Naive thymus-derived CD8-positive, alpha-beta T cell (primary cell): ENCODE measurements at places on chromosomes 5 and 9.

- H3K27ac ChIP-seq: no peak overlapping the region
- H3K36me3 ChIP-seq: no peaks in the 10 kb centered on the region
- H3K4me3 ChIP-seq: no peak overlapping the region
- no peak for DNase-seq
- no peaks in the 10 kb centered on the region for H3K4me1 ChIP-seq
These were observed 356.4 kb downstream of the EFNA5 start for GRCh38 chr5:107314330-107314729.

DNA sequence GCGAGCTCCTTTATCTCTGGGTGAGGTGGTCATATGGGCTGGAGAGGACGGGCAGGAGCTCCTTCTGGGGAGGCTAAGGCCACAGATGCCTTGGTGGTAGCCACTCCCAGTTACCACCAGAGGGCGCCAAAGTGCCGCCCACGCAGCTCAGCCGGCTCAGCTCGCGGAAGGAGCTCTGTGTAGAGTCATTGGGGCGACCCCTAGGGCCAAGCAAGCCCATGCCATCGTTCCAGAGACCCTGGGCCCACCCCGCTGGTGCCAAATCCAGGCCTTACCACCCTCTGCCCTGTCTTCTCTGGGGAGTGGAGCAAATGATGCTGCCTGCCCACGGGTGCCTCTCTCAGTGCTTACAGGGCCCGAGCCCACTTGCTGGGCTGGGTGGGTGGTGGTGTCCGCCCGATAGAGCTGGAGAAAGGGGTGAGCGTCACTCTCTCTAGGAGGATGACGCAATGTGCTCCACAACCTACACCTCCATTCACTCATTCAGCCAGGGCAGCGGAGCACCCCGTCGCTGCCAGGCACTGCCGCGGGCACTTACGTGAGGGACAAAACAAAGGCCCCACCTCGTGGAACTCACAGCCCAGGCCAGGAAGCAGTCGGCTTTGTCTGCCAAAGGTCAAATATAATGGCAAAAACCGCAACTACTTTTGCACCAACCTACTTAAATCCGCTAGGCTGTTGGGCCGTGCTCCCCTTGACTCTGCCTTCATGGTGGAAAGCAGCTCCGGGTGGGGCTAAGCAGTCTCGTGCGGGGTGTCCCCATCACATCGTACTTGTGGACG lies 13.8 kb downstream of the TSPAN17 start:
- peaks cover 35% of the 10 kb centered on the region for H3K4me1 ChIP-seq
- H3K36me3 ChIP-seq: peaks cover 3% of the 10 kb centered on the region
- peaks cover 24% of the 10 kb centered on the region for H3K27me3 ChIP-seq
- H3K27ac ChIP-seq: no peak overlapping the region

DNA sequence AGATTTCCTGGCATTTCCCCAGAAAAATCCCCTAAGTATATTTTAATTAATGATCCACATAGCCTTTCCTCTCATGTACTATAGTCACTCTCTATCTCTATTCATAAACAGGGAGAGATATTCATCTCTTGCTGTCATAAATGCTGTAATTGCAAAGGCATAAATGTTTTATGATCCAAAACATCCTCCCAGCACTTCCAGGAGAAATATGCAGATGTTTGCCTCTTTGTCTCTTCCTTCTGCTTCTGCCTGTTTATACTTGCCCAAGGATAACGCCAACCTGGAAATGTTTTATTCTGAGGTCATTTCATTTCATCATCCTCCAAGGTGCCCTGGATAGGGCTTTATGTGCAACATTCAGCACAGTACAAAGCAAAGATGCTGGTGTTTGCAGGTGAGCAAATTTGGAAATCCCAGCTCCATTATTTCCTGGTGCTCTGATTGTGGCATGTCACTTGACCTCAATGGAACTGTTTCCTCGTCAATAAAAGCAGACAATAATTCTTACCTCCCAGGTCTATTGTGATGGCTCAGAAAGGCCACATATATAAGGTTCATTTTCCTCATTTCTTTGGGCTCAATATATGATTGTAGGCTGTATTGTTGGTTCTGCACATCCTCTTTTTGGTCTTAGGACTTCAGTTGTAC lies 6.9 kb downstream of the TNFSF15 start:
- H3K27me3 ChIP-seq: no peaks in the 10 kb centered on the region
- peaks cover 1% of the 10 kb centered on the region for H3K4me1 ChIP-seq
- no peak overlapping the region for H3K4me3 ChIP-seq
- H3K27ac ChIP-seq: no peak overlapping the region
- H3K36me3 ChIP-seq: no peaks in the 10 kb centered on the region
- DNase-seq: no peak

GRCh38 chr5:177369645-177370440 lies 12.1 kb downstream of the RGS14 start:
- H3K27ac ChIP-seq: peak overlapping the region; percentile 77
- H3K4me1 ChIP-seq: peaks cover 72% of the 10 kb centered on the region
- no peak overlapping the region for H3K4me3 ChIP-seq
- H3K27me3 ChIP-seq: no peaks in the 10 kb centered on the region
- no peak for DNase-seq
- H3K36me3 ChIP-seq: peaks cover 37% of the 10 kb centered on the region

- H3K36me3 ChIP-seq: no peaks in the 10 kb centered on the region
- no peaks in the 10 kb centered on the region for H3K4me1 ChIP-seq
- no peak overlapping the region for H3K4me3 ChIP-seq
These were observed 22.5 kb upstream of the ADAMTSL1 start for GRCh38 chr9:18451406-18451805.

- no peaks in the 10 kb centered on the region for H3K36me3 ChIP-seq
- peaks cover 2% of the 10 kb centered on the region for H3K27me3 ChIP-seq
- H3K4me3 ChIP-seq: no peak overlapping the region
These were observed 164.7 kb downstream of the OLFM1 start for GRCh38 chr9:135251996-135252760.

DNA sequence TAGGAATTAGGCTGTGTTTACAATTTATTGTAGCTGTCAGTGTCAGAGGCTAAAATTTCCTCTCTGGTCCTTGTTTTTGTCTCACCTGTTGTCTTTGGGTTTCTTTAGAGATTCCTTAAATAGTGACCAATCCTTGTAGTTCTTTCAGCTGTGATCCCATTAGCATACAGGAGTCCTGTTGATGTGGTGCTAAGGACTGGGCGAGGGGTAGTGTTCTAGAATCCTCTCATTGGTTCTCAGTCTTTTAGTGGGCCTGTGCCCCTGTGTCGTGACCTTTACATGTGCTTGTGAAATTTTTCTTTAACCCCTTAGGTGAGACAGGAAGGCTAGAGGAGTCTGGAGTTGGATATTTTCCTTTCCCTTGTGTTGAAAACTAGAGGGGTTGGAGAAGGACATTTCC lies 51.2 kb downstream of the ZNF618 start:
- H3K27me3 ChIP-seq: peaks cover 1% of the 10 kb centered on the region
- H3K4me3 ChIP-seq: no peak overlapping the region
- DNase-seq: no peak
- H3K36me3 ChIP-seq: peaks cover 7% of the 10 kb centered on the region
- H3K27ac ChIP-seq: no peak overlapping the region

DNA sequence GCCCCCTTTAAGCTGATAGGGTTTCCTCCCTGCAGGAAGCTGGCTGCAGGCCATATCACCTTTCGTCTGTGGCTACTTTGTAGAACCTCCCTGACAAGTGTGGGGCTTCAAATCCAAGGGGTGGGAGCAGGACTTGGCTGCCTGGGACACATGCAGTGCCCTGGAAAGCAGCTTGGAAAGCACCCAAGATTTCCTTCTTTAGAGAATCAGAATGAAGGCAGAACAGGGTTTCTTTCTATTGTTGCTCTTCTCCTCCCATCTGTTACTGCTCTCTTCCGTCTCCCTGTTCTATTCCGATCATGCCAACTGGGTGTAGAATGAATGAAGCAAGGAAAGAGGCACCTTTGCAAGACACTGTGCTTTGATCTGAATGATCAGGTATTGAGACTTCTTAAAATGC lies 282.2 kb downstream of the MED10 start:
- peaks cover 6% of the 10 kb centered on the region for H3K27me3 ChIP-seq
- H3K36me3 ChIP-seq: no peaks in the 10 kb centered on the region
- no peaks in the 10 kb centered on the region for H3K4me1 ChIP-seq
- no peak for DNase-seq
- H3K4me3 ChIP-seq: no peak overlapping the region

DNA sequence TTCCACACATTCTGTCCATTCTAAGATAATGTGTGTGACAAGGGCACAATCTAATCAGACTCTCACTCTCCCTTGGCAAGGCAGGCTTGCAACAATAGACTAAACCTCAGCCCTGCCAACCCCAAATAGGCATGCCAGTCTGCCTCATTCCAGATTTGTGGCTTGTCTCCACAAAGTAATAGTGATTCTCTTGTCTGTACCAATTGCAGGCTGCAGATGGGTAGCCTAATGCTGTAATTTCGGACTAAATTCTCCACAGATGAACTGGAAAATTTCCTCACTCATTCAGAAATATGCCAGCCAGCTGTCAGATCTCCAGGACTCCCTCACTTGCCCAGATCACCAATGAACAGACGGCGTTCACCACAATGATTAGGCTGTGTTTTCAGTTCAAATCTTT lies 413.6 kb downstream of the ELAVL2 start:
- no peaks in the 10 kb centered on the region for H3K4me1 ChIP-seq
- DNase-seq: no peak
- no peak overlapping the region for H3K4me3 ChIP-seq
- H3K27me3 ChIP-seq: no peaks in the 10 kb centered on the region
- no peaks in the 10 kb centered on the region for H3K36me3 ChIP-seq
- H3K27ac ChIP-seq: no peak overlapping the region

GRCh38 chr9:19809422-19810269 lies 20.8 kb upstream of the SLC24A2 start:
- no peak overlapping the region for H3K27ac ChIP-seq
- peaks cover 13% of the 10 kb centered on the region for H3K27me3 ChIP-seq
- H3K4me3 ChIP-seq: no peak overlapping the region
- H3K4me1 ChIP-seq: no peaks in the 10 kb centered on the region
- DNase-seq: no peak
- no peaks in the 10 kb centered on the region for H3K36me3 ChIP-seq
